ENCODE measurements at places on chromosomes 4 and X. TPM values are rescaled to one million over a fixed set of nuclear protein-coding genes. Genes with fewer than 3 reads are reported as not detected.

The UGT2B11 gene
- total RNA-seq, result not detected

DNA sequence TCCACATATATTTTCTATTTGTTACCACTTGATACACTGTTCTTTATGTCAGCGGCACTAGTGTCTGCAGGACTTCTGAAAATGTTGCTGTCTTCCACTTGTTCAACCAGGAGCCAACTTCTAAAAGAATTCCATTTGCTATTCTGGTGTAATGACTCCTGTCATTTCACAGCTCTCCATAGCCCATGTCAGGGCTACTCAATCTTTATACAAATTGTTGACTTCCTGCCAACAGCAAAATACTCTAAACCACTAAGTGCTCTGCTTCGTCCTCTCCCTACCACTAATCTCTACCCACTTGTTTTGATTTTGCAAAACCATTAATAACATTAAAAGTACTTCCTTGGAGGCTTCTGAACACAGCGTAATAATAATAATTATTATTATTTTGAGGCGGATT is 7.2 kb downstream of the CTSO start:
- no peak for DNase-seq

DNA sequence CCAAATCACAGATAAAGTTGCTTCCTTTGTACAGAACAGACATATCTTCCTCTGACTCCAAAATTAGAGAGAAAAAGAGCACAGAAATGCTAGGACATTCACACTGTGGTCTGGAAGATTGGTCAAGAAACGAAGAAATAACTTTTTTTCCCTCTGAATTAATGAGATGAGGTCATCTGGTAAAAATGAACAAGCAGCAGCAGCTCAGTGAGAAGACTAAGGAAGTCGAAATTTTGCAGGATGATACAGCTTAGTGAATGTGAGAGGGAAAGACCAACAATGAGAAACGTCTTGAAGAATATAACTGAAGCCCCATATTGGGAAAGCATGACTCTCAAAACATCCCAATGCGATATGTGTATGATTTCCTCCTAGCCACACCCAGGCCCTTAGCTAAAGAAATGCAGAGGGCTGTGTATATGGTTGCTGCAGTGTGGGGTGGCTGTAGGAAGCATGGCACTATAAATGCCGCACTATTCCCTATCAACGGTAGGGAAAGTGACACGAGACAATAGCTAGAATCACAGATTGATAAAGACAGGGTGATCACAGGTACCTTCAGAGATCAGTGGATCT is 208.6 kb downstream of the VEGFC start:
- no peak for DNase-seq

- DNase-seq, result no peak
Observed at GRCh38 chr4:80425124-80426100, 89.9 kb downstream of the CFAP299 start.

- no peak for DNase-seq
Observed at GRCh38 chr4:121397941-121398601, 17.3 kb upstream of the QRFPR start.

The GAGE12E gene
- total RNA-seq, result not detected

DNA sequence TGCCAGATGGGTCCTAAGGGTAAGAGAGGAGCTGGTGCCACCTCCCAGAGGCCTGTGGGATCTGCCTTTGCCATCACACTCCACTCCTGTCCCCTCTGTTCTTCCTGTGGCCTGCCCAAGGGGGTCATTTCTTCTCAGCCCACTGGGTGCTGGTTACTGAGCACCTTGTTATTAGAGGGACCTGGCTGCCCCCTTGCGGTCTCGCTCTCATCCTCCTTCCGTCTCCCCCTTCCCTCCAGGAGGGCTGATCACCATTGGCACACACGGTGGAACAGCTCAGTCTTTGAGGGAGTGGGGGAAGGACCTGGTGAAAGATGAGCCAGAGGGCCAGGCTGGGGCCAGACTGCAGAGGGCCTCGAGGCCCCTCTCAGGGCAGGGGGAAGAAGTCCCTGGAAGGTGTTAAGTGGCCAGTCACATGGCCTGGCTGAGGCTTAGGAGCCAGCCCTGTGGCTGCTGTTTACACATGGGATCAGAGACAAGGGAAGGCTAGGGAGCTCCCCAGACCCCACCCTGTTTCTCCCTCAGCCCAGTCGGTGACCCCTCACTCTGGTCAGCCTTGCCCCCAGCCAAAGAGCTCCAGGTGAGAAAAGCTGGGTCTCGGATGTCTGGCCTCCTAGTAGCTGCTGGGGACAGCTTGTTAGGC is 68.1 kb downstream of the MTMR1 start:
- no peak for DNase-seq

The TIMM8A gene
- 21.9 TPM for total RNA-seq

The FMR1NB gene
- total RNA-seq, result not detected

DNA sequence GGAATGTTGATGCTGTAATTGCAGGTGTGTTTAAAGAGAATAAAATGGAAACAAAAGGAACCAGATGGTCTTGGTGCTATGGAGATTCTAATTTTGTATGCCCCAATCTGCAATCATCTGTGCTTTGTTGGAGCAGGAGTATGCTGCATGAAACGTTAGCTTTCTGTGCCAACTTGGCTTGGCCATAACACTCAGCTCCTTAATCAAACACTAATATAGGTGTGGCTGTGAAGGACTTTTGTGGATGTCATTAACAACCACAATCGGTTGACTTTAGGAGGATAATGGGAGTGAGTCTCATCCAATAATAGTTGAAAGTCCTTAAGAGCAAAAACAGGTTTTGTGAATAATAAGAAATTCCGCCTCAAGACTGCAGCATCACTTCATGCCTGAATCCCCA is 399.2 kb downstream of the NLGN4X start:
- DNase-seq, result no peak

DNA sequence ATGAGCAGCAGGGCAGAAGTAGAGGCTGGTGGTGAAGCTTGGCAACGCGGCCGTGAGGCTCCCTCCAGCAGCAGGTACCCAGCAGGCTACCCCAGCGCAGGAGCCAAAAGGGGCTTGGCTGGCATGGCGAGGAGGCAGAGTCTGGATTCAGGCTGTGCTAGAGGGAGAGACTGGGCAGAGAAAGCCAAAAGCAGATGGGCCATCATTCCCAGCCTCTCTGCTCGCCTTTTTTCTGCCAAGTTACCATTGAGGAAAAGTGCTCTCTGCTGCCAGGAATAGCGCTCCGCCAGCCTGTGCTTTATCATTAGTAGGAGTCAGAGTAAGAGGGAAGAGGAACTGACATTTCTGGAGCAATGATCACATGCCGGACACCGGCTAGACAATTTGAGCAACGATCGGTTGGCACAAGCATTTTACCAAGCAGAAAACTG is 28.7 kb upstream of the MAP3K15 start:
- no peak for DNase-seq

The UCP1 gene
- total RNA-seq, result not detected

DNA sequence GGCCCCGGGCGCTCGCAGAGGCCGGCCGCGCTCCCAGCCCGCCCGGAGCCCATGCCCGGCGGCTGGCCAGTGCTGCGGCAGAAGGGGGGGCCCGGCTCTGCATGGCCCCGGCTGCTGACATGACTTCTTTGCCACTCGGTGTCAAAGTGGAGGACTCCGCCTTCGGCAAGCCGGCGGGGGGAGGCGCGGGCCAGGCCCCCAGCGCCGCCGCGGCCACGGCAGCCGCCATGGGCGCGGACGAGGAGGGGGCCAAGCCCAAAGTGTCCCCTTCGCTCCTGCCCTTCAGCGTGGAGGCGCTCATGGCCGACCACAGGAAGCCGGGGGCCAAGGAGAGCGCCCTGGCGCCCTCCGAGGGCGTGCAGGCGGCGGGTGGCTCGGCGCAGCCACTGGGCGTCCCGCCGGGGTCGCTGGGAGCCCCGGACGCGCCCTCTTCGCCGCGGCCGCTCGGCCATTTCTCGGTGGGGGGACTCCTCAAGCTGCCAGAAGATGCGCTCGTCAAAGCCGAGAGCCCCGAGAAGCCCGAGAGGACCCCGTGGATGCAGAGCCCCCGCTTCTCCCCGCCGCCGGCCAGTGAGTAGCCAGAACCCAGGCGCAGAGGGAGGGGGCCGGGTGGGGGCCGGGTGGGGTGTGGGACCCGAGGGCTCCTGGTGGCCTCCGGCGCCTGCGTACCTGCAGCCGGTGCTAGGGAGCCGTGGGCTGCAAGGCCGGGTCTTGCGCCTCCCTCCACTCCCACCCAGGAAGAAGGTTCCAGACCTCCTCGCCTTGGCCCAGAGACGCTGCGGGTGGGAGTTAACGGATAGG is 534 bp downstream of the MSX1 start:
- no peak for DNase-seq

DNA sequence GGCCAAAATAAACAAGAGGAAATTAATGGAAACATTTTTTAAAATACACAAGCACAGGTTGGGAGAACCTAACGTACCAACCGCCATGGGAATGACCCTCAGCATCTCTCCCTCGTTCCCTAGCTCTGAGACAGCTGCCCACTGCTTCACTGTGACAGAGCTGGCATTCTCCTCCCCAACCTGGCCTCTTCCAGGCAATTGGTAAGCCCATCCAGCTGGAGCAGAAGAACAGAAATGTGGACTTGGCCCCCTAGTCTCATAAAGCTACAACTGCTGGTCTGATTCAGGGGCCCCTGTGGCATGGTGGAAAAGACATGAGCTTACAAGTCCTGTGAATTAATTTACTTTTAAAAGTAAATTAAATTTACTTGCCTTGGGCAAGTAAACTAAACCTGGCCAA is 245.1 kb downstream of the PTTG2 start:
- no peak for DNase-seq

GRCh38 chrX:133151336-133151735 is 54.4 kb upstream of the USP26 start:
- no peak for DNase-seq

- DNase-seq, result no peak
Observed at GRCh38 chrX:64427281-64427680, 32.0 kb upstream of the MTMR8 start.

- DNase-seq, result no peak
Observed at GRCh38 chr4:43990963-43991362, 457.6 kb downstream of the KCTD8 start.

GRCh38 chr4:2264481-2265041 is 2.7 kb upstream of the MXD4 start:
- no peak for DNase-seq

DNA sequence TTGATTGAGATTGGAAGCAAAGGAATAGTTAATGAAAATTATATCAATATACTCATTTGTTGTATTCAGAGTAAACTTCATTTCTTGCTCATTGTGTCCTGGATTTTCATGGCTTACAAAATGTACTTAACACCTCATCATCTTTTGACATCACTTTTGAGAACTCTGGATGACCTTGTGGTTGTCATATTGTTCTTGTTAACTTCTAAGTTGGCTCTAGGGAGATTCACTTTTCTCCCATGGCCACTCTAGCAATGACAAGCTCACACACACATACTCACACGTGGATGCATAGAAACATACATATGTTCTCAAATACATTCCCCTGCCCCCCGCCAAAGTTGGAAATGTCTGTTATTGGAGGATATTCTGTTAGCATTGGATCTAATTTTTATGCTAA is 15.3 kb downstream of the PHEX start:
- DNase-seq, result no peak

DNA sequence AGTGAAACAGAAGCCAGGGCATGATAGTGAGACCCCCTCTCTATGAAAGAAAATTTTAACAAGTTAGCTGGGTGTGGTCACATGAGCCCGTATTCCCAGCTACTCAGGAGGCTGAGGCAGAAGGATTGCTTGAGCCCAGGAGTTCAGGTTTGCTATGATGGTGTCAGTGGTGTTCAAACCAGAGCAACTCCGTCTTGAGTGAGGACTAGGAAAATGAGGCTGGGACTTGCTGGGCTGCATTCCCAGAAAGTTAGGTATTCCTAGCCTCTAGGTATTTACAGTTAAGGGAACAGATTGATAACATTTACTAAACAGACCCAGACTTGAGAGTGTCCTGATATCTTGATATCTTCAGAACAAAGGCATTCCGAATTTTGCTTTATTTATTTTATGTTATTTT is 37.0 kb upstream of the NOCT start:
- no peak for DNase-seq

- no peak for DNase-seq
Observed at GRCh38 chrX:40090050-40090804, 7.5 kb downstream of the BCOR start.

DNA sequence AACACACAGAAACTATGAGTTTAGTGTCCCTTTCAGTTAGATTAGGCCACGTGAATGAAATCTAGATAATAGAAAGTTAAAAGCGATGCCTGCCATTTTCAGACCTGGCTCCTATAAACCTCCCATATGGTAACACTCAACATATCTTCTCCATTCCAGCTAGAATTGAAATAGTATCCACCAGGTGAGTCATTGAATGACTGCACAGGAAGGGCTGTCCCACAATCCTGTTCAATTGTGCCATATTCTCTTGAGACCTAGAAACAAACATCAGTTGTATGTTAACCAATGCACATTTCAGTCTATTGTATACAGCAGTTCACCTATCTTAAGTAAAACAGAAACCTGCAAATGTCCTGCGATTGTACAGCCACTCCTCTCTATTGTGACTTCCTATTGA is 659.3 kb upstream of the SLIT2 start:
- no peak for DNase-seq

The SOWAHD gene
- 0.55 TPM for total RNA-seq

GRCh38 chr4:182190306-182190705 is 52.9 kb upstream of the TENM3 start:
- DNase-seq, result no peak

- DNase-seq, result no peak
Observed at GRCh38 chr4:180798036-180798577, 1445.1 kb upstream of the TENM3 start.

The GASK1B gene
- total RNA-seq, result not detected

GRCh38 chrX:52425775-52426174 is 57.0 kb downstream of the XAGE2 start:
- DNase-seq, result no peak

DNA sequence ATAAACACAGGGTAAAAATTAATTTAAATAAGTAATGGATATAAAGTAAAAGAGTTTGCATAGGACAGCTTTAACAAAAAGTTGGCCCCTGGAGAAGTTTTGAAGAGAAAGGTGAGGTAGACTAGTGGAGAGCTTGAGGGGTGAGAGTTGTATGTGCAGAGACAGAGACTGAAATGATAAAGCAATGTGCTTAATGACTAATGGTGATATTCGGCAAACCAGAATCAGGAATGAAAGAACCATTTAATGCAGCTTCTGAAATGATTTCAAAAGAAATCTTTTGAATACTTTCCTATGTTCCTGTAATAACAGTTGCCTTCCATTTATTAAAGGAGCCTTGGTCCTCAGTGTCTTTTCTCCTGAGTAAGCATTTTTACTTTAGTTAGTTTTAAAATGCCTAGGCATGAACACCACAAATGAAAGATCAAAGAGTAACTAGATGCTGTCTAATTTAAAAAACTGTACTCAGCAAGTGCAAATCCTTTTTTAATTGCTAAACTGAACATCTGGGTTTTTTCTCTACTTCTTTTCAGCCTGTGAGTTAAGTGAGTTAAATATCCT is 28.5 kb downstream of the CAMK2D start:
- no peak for DNase-seq

- no peak for DNase-seq
Observed at GRCh38 chrX:122464341-122464740, 719.7 kb upstream of the GRIA3 start.

The GRID2 gene
- total RNA-seq, result not detected

DNA sequence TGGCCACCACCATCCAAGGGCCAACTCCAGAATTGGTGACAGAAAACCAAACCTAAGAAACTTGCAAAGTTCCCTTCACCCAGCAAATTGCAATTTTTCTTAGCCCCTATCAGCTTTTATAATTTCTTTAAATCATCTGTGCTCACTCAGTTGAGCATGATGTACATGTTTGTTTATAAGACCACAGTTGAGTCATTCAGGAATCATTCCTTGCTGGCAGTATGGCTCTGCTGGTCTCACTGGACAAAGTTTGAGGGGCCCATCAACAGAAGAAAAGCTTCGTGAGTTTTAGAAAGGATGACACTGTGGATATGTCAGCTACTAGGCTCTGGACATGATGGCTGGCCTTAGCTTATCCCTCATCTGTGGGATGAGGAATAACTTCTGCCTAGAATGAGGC is 4.0 kb downstream of the TRPC5 start:
- no peak for DNase-seq

Measured in activated CD4-positive, alpha-beta memory T cell treated with anti-CD3 and anti-CD28 coated beads for 36 hours (primary cell).